ENCODE measurements at places on chromosomes 3 and 15.

- DNase-seq = peak; percentile 55
These were observed 37.6 kb downstream of the VIPR1 start for GRCh38 chr3:42539871-42540714.

- no peak for DNase-seq
These were observed 9.0 kb downstream of the ACP3 start for GRCh38 chr3:132326251-132326650.

DNA sequence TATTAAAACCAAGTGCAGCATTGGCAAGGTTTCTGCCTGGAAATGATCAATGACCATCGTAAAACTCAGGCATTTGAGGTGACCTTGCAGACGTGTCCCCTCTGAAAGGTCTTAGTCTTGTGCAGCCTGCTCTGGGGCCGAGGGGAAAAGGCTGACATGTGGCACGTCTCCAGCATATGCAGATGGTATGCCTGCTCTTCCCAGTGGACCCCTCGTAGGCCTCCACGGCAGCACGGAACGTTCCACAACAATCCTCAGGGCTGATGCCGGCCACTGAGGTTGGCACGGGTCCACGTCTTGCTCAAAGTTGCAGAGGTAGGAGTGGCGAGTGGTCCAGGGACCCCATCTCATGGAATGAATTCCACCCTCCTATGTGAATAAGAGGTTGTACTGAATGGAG is 247.5 kb upstream of the LYSMD4 start:
- DNase-seq = no peak

GRCh38 chr3:150061288-150062024 is 90.8 kb upstream of the PFN2 start:
- DNase-seq = no peak

DNA sequence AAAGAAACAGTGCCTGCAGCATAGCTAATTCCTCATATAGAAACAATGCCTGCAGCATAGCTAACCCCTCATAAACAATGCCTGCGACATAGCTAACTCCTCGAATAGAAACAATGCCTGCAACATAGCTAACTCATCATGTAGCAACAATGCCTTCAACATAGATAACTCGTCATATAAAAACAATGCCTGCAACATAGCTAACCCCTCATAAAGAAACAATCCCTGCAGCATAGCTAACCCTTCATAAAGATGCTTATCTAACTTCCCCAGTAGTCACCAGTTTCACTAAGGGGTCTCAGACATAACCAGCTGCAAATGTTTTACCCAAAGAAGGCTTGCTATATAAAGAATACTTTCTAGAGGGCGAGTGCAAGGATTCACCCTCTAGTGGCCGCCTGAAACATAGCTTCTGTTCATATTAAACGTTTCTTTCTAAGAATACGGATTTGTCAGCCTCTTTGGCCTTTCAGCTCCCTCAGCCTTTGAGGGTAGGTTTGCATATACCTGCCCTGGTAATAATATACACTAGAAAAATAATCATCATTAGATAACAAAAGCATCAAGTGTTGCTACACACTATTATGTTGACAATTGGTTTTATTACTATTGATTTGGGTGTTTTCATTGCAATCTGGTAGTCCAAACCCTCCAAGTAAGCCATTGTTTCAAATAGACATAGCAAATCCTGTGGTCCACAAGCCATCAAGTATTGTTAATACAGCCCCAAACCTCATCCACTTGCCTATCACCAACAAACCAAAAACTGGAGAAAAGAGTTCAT is 44.4 kb upstream of the FAN1 start:
- DNase-seq = no peak

GRCh38 chr15:88954431-88955277 is 41.5 kb upstream of the MFGE8 start:
- no peak for DNase-seq

Measured in effector CD8-positive, alpha-beta T cell (primary cell).